ENCODE measurements at places on chromosomes 6 and 20.

DNA sequence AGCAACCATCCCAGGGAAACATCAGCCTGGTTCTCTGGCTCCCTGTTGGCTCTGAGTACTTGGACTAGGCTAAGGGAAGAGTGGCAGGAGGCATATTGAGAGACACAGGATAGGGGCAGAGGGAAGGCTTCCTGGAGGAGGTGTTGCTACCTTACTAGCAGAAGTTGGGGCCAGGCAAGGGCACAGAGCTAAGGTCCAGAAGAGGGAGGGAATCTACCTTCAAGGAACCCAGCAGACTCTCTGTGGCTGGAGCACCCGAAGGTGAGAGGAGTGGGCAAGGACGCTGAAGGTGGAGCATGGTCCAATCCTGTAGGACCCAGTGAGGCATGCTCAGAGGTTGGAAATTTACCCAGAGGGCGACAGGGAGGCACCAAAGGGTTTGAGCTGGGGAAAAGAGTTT, 191.9 kb downstream of the TFAP2C start:
- no peak for DNase-seq

DNA sequence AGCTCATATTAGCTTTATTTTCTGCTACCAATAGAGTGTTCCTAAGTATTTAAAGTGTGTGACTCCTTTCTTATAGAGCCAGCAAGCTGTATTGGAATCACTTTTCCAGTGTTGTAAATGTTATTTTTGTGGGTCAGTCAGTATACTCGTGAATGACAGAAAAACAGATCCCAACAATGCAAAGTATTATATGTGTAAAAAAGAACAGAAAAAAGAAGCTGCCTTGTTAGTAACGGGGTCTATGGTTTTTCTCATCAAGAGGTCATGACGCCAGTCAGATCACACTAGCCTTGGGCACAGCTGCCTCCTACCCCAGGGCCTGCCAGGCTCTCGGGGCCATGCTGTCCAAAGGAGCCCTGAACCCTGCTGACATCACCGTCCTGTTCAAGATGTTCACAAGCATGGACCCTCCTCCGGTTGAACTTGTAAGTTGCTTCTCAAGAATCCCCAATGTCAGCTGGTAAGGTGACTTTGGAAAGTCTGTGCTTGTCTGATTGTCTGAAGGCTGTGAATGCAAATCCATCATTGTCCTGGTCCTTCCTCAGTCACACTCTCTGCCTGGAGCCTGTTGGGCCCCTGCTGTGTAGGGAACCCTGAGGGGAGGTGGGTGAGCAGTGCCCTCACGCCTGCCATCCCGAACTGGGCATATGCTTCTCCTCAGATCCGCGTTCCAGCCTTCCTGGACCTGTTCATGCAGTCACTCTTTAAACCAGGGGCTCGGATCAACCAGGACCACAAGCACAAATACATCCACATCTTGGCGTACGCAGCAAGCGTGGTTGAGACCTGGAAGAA, 9.8 kb downstream of the NELFCD start:
- DNase-seq: no peak

- DNase-seq: no peak
These were observed 24.2 kb downstream of the CST9L start for GRCh38 chr20:23544133-23544532.

- no peak for DNase-seq
These were observed 326.6 kb downstream of the NRN1 start for GRCh38 chr6:5680095-5680494.

GRCh38 chr6:13253272-13253671, 75.1 kb downstream of the TBC1D7 start:
- no peak for DNase-seq

- DNase-seq: no peak
These were observed 20.5 kb upstream of the PI3 start for GRCh38 chr20:45154183-45154582.

- DNase-seq: no peak
These were observed 72.4 kb upstream of the TBC1D7 start for GRCh38 chr6:13400772-13401171.

DNA sequence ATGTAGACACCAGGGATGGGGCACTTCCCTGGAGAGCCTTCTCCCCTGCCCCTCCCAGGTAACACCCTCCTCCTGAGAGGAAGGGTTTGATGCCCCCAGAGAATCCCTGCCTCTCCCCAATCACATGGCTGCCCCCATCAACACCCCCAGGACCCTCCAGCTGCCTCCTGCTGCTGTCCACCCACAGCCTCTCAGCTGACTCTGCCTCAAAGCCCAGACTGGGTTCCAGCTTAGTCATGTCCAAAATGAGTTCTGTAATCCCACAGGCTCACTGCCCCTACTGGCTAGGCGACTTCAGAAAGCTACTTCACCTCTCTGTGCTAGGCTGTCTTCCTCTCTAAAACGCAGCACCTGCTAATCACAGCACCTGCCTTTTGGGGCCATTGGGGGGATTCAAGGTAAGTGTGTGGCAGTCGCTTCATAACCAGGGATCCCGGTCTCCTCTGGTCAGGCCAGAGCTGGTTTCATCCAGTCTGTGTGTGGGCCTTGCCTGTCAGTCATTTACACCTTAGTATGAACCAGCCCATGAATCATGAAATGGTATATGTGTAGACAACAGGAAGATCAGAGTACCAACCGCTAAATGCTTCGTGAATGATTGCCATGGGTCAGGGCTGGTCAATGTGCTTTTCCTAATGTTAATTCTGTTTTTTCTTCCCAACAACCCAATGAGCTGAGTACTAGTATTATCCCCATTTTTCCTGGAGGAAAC, 40.4 kb downstream of the TFEB start:
- DNase-seq: no peak

- peak; percentile 61 for DNase-seq
These were observed 7.5 kb downstream of the CCM2L start for GRCh38 chr20:32017711-32018251.

DNA sequence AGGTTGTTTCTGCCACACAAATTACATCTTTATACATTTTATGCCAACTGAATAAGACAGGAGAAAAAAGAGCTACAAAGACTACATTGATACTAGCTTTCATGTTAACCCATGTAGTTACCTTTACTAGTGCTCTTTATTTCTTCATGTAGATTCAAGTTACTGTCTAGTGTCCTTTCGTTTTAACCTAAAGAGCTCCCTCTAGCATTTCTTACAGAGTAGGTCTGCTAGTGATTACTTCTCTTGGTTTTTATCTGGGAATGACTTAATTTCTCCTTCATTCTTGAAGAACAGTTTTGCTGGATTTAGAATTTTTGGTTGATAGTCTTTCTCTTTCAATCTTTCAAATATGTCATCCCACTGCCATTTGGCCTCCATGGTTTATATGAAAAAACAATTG, 21.2 kb upstream of the NOP56 start:
- DNase-seq: no peak

DNA sequence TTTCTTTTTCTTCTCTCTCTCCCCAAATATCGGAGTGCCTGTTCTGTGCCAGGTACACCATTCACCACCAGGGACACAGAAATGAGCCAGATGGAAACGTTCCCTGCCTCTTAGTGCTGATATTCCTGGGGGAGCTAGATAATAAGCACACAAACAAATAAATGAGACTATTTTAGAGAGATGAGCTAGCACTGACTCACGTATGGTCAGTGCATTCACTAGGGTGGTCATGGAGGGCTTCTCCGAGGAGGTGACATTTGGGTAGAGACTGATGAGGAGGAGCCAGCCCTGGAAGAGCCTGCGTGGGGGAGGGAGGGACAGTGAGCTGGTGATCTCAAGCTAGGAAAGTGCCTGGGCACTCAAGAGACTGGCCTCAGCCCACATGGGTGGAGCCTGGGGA, 252.3 kb upstream of the KCNG1 start:
- no peak for DNase-seq

GRCh38 chr6:79374308-79374707, 139.8 kb upstream of the HMGN3 start:
- DNase-seq: no peak

DNA sequence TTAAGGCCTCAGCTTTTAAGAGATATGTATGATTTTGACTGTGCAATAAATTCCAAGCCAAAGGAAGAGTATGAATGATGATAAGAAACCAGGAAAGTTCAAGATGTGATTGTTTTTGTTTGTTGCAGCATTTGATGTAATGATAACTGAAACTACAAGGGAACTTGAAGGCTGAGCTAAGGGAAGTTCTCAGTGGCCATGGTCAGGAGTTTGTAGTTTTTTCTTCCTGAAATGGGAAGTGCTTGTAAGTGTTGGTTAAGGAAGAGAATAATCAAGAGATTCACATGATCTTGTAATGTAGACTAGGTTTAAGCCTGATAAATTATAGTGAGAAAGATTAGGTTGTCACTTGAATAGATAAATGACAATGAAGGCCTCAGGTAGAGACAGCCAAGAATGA, 53.4 kb downstream of the PTCHD4 start:
- DNase-seq: no peak

DNA sequence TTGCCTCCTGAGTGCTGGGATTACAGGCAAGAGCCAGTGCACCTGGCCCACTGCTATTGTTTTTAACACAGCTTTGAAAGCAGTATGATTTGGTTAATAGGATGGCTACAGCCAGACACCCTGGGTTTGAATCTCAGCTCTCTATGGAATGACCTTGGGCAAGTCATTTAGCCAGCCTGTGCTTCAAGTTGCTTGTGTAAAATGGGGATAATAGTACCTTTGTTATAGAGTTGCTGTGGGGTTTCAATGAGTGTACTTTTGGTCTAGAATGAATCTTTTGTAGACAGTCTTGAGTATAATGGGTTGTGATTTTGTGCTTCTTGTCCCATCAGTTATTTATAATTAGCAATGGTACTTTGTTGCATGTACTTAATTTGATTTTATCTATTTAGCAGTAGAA, 70.9 kb downstream of the JARID2 start:
- DNase-seq: no peak

GRCh38 chr6:87183687-87184086, 28.3 kb downstream of the ZNF292 start:
- no peak for DNase-seq

- no peak for DNase-seq
These were observed 29.3 kb upstream of the CTAGE9 start for GRCh38 chr6:131740161-131740560.

DNA sequence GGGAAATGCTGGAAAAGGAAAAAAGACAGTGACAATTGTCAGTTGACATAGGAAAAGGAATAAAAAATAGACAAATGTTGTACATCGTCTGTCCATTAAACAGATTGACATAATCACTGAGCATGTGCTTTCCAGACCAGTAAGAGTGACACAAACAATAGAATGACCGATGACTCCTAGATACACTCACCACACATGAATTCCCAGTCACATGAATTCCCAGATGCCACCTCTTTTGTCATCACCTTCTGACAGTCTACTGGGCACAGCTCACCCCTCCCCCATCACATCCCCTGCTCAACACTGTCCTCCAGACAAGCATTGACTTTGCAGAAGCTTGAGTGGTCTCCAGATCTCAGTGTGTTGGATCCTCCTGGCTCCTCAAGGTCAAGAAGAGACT, 25.9 kb downstream of the POM121L2 start:
- no peak for DNase-seq

GRCh38 chr6:7910298-7910653, 312 bp downstream of the TXNDC5 start:
- DNase-seq: no peak

- no peak for DNase-seq
These were observed 5.9 kb upstream of the DEK start for GRCh38 chr6:18270216-18270615.

- DNase-seq: no peak
These were observed 28.4 kb upstream of the OSTM1 start for GRCh38 chr6:108102965-108103364.

DNA sequence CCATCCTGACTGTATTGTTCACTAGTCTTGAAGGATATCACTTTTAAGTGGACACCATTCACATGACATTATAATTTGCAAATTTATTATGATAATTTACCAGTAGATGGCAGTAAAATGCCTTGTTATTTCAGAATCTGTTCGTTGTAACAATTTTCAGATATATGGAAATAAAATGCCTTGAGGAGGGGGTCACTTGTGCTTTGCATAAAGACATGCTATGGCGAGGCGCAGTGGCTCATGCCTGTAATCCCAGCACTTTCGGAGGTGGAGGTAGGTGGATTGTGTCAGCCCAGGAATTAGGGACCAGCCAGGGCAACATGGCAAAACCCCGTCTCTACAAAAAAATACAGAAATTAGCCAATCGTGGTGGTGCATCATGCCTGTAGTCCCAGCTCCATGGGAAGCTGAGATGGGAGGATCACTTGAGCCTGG, 9.0 kb upstream of the NCOA6 start:
- no peak for DNase-seq

DNA sequence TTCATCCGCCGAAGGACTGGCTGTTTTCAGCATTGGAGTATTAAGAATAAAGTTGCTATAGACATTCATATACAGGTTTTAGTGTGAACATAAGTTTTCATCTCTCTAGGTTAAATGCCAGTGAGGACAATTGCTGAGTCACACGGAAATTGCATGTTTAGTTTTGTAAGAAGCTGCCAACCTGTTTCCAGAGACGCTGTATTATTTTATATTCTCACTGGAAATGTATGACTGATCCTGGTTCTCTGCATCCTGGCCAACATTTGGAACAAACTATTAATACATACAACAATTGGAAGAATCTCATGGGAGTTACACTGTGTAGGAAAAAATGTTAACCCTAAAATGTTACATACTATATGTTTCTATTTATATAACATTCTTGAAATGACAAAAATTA, 16.7 kb upstream of the TGM6 start:
- no peak for DNase-seq

GRCh38 chr6:1039746-1040145, 272.2 kb upstream of the FOXQ1 start:
- no peak for DNase-seq

DNA sequence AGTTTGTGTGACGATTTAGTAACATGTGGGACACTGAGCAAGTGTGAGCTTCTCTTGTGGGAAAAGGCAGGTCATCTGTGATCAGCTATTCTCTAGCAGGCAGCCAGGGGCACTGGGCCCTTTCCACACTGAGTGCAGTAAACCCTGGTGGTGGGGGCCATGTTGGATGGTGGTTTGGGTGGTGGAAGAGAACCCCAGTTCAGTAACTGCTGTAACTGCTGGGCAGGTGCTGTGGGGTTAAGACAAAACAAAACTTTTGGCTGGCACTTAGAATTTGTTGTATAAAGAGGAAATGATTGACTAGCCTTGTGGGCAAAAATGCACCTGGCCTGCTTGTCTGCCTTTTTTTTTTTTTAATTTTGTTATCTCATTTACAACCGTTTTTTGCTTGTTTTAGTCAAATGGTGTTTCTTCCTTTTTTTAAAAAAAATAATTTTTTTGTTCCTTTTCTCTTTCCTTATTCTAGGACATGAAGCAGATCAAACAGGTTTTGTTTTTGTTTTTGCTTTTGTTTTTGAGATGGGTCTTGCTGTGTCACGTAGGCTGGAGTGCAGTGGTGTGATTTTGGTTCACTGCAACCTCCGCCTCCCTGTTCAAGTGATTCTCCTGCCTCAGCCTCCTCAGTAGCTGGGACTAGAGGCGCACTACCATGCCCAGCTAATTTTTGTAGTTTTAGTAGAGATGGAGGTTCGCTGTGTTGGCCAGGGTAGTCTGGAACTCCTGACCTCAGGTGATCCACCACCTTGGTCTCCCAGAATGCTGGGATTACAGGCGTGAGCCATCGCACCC, 59.8 kb downstream of the IGF2R start:
- DNase-seq: no peak

DNA sequence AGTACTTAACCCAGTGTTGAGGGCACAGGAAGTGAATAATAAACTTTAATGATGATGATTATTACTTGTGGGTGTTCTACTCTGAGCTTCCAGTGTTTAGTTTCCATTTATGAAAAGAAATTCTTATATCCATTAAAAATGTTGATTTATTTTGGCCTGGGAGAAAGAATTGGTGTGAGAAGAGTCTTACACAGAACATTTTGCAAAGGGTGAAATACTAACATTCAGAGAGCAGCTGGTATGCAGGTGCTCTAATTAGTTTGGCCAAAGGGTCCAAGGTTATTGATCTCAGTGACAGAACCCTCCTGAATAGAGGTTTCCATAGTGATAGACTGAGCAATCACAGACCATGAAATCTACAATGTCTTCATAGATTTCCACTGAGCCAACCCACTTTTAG, 4.4 kb downstream of the OSER1 start:
- DNase-seq: no peak
